ENCODE measurements at places on chromosomes 2 and 18. TPM values are rescaled to one million over a fixed set of nuclear protein-coding genes. Genes with fewer than 3 reads are reported as not detected.

The NEU2 gene
- total RNA-seq = not detected

The CRYGC gene
- not detected for total RNA-seq

The PID1 gene
- 11.8 TPM for total RNA-seq

The RPRD1A gene
- 36.2 TPM for total RNA-seq

The CNGA3 gene
- total RNA-seq = 0.29 TPM

The UGT1A3 gene
- not detected for total RNA-seq

The BMP10 gene
- total RNA-seq = not detected

The EIF5B gene
- total RNA-seq = 15.9 TPM

Data from osteoblast (primary cell).